EL (cell line): ENCODE measurements at places on chromosomes 7 and 10.

- DNase-seq, result no peak
Measured at GRCh38 chr7:157875230-157876179, 538.7 kb downstream of the DNAJB6 start.

DNA sequence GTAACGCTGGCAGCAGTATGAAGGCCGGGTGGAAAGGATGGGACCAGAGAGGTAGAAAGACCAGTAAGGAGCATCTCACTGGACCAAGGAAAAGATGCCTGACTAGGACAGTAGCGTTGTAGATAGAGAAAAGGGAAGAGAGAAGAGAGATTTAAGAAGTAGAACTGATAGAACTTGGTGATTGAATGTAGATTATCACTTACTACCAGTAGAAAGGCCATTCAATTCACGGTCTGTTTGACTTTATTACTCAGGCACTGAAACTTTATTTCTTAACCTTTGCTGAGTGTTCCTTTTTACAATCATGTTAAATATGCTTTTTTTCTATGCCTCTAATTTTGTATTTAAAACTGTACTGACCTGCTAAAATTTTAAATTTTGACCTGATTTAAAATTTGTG lies 12.2 kb downstream of the MCU start:
- no peak for DNase-seq

DNA sequence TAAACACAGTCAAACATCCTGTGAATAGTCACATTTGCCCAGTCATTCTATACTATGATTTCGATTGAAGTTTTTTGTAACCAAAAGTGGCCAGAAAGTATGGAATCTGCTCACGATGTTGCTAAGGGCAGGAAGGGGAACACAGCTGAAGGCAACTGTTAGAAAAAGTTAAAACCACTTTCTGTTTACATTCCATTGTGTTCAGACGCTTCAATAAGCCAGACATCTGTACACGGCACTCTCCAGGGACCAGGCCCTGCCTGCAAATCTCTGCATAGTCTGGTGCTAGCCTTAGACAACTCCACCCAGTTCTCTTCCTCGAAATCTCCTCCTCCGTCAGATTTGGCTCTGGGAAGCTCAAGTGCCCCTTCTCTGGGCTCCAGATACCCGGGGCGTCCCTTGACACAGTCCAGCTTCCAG lies 17.1 kb upstream of the TMEM120A start:
- DNase-seq, result peak; percentile 24

GRCh38 chr7:50073093-50073492 lies 20.0 kb downstream of the ZPBP start:
- DNase-seq, result no peak

- DNase-seq, result peak; percentile 84
Measured at GRCh38 chr10:113056441-113057021, 106.5 kb downstream of the TCF7L2 start.

DNA sequence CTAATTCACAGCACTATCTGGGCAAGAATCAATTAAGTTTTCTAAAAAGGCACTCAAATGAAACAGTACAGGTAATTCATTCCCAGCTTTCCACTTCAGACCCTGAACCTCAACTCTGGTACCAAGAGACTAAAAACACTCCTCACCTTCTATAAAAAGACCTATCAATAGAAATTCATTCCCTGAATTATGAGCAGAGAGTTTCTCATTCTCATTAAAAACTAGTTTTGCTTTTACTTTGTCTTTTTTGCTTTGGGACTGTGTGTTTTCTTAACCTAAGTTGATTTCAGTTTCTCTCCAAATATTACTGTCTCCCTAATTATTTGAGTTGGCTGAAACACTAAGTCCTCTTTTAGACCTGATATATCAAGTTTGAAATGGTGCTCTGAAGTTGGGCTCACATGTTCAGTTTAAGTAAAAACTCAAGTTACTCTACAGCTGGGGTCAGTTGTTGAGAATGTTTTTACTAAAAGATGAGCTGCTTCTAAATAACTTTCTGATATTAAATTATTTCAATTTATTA lies 189.5 kb downstream of the JAZF1 start:
- DNase-seq, result no peak
